Dermis blood vessel endothelial cell (primary cell): ENCODE measurements at places on chromosomes 3 and 15.
A peak's percentile ranks its signal among the peaks of the same experiment; 100 is the strongest.

GRCh38 chr3:196219194-196219969 is 3.0 kb downstream of the SLC51A start:
- peak; percentile 92 for DNase-seq

DNA sequence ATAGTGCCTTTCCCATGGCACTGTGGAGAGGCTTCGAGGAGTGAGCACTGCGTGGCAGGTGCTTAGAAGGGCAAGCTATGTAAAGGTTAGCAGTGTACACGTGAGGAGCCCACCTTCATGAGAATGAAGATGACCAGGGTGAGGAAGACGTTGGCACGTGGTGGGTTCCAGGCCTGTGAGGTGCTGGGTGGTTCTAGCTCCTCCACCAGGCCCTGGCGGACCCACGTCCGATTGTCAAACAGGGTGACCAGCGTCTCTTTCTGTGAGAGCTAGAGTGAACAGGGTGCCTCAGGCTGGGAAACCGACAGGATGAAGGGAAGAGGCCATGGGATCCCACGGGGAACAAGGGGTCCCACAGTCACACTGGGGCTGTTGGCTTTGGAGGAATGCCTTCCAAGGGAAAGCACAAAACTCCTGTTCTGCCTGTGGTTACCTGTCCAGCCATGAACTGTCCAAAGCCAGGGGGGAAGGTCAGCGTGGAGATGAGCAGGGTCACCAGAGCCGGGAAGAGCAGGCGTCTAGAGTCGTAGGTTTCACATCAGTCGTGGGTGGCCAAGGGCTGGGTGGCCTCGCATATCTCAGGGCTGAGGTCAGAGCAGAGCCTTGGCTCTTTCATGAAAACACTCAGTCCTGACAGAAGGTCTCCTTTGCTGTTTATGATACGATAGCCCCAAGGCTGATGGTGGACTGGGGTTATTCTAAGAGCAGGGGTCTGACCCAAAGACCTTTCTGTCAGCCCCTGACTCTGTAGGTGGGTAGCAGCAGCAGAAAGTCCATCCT is 6.0 kb downstream of the CLCN2 start:
- DNase-seq = no peak

DNA sequence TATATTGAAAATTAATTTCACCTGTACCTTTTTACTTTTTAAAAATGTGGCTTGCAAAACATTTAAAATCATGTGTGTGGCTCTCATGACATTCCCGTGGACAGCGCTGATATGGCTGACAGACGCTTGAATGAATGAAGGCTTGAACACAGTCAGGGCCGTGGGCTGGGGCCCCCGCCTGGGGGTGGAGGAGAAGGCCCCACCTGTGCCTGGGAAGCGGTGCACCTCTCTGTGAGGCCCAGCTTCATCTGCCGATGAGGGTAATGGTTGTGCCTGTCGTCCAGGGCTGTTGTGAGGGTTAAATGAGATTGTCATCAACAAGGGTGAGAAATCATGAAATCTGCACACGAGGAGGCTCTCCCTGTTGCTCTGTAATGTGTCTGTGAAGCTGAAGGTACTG is 85.9 kb upstream of the PRR23E start:
- no peak for DNase-seq

DNA sequence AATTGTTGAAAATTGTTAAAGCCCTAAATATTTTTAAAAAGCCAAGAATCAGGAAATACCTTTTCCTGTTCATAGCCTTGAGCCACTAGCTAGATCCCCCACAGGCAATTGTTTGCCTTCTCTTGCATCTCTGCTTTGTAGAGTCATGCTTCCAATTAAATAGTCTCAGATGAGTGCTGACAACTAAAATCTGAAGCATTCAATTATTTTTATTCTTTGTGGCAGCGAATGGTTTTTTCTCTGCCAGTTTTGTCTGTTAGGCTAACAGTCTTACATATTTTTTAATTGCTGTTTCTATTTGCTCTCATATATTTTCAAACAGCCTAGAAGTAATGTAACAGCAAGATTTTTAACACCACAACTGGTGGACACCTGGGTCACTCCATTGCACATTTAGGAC is 277.1 kb upstream of the GBE1 start:
- peak; percentile 39 for DNase-seq

DNA sequence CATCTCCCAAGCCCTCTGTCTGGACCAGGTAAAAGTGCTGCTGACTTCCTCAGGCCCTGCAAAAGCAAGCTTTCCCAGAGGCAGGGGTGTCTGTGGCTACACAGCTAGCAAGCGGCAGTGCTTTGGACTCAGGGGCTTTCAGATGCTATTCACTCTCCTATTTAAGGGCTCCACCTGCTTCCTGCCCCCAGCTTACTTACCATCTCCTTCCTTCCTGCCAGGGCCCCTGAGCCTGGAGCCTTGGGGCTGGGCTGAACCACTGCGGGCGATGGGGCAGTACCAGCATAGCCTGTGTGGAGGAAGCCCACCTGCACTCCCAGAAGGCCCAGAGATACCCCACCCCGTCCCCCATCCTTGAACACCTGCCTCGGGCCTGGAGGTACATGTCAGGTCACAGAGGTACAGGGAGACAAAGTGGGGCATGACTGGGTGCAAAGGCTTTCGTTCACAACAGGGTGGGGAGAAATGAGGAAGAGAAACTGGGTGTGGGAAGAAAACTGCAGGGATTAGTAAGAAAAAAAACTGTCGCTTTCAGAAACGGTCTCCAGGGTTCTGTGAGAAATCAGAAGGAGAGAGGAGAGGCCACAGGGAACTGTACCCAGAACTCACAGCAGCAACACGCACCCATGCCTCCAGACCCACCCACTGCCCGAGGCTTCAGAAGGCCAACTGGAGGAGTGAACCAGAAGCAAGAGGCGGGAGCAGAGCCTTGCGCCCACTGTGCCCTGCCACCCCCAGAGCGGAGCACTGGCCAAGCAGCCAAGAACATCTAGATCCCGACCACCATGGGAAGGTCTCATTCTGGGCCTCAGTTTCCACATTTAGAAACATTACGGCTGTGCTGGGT is 49.5 kb downstream of the CCDC12 start:
- DNase-seq = peak; percentile 64

DNA sequence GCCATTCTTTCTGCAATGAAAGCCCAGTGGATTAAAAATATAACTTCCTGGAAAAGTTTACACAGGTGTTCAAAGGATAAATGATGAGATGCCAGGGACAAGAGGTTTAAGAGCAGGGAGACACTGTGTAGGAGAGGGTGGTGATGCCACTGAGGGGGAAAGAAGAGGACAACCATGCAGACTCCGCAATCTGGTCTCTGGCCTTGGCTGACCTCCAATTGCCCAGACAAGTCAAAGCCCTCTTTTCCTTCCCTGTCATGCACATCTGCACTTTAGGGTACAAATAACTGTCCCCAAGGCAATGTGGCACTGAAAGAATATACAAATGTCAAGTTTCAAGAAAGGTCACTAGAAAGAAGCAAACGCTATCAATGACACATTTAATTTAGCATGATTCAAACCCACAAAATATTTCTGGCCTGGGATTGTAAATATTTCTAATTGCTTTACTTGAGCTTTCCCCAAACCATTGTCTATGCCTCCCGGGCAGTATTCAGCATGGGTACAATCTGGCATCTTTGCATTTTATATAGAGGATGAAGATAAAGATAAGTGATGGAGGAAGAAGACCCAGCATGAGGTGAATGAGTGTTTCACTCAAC is 319.4 kb downstream of the PLCL2 start:
- DNase-seq = no peak

DNA sequence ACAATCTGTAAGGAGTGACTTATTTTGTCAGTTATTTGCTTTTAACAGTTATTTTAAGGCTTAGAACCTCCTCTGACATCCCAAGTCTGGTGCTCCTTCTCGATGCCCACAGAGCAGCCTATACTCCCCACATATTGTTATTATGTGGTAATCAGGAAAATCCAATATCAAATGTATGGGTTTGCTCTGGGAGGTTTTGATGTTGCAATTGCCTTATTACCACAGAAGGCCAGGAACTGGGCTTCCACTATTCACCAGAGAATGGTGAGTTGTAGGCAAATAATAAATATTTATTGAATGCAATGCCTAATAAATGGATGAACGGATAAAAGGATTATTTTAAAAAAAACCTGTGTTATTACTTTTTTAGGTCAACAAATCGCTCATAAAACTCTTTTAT is 12.2 kb downstream of the NEK10 start:
- DNase-seq = no peak
